ENCODE measurements at places on chromosomes 4 and X. TPM values are rescaled to one million over a fixed set of nuclear protein-coding genes. Genes with fewer than 3 reads are reported as not detected.
A peak's percentile ranks its signal among the peaks of the same experiment; 100 is the strongest.

ARX gene
- not detected for total RNA-seq

DNA sequence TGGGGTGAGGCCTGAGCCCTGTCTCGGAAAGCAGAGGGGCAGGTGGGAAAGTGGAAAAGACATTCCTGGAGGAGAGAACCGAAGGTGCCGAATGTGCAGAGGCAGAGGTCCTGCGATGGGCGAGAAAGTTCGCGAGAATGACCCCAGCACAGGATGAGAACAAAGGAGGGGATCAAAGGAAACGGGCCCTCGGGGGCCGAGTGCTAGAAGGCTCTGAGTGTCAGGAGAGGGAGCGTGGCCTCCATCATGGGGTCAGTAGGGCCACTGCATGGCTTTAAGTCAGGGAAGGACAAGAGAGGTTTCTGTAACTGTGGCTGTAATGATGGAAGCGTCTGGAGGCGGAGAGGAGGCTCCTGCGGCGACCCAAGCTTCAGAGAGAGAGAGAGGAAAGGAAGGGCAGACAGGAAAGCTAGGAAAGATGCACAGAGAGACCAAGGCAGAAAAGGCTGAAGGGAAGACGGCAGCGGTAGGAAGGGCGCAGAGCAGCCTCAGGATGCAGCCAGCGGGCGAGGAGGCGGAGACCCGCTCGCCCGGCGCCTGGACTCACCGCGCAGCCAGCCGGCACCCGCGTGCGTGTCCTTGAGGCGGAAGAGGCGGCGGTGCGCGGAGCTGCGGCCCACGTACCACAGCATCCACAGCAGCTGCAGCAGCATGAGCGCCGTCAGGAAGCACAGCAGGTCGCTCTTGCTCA lies 669 bp downstream of the OTOP1 start:
- DNase-seq, result no peak

ARR3 gene
- total RNA-seq, result not detected

GRCh38 chr4:81030061-81030980 lies at the start of gene BMP3:
Gene BMP3 (plus strand): TSS chr4:81030708. CDS start chr4:81031285, 577 bp downstream.
- DNase-seq, result no peak

DNA sequence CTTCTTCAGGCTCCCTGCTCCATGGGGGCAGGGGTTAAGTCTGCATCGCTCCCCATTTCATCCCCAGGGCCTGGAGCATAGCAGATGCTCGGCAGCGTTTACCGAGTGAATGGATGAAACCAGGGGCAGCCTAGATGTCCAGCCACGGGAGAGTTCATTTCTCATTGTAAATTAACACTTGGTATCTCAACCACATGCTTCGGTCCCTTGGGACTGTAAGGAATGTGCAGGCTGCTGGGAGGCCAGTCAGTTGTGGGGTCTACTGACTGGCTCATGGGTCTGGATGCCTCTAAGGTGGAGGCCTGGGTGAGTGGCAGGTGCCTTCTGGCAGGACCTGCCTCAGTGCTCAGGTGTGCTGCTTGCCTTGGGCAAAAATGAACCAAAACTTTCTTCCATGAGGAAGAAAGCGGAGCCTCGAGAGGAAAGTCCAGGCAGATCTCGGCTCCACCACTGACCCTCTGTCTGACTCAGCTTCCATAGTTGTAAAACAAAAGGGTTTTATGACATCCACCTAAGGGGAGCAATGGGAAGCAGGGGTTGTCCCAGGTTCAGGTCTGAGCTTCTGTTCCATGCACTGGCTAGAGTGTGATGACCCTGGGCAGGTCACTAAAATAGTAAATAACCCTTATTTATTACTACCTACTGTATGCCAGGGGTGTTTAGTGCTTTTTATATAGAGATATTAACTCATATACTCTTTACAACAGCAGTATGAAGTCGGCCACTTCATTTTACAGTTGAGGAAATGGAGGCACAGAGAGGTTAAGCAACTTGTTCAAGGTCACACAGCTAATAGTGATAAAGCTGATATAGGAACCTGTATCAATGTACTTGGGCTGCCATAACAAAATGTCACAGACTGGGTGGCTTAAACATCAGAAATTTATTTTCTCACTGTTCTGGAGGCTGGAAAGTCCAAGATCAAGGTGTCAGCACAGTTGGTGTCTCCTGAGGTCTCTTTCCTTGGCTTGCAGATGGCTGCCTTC lies 144.3 kb upstream of the STX18 start:
- no peak for DNase-seq

DNA sequence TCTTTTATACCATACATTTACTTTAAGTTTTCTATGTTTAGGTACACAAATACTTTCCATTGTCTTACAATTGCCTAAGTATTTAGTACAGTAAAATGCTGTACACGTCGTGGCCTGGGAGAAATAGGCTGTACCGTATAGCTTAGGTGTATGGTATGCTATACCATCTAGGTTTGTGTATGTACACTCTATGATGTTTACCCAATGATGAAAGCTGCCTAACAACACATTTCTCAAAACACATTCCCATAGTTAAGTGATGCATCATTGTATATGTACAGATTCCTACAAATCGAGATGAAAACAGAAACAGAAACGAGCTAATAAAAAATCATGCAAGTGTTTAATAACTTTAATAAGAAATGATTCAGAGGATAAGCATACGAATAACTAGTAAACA lies 51.6 kb downstream of the SPANXA2 start:
- DNase-seq, result no peak

DNA sequence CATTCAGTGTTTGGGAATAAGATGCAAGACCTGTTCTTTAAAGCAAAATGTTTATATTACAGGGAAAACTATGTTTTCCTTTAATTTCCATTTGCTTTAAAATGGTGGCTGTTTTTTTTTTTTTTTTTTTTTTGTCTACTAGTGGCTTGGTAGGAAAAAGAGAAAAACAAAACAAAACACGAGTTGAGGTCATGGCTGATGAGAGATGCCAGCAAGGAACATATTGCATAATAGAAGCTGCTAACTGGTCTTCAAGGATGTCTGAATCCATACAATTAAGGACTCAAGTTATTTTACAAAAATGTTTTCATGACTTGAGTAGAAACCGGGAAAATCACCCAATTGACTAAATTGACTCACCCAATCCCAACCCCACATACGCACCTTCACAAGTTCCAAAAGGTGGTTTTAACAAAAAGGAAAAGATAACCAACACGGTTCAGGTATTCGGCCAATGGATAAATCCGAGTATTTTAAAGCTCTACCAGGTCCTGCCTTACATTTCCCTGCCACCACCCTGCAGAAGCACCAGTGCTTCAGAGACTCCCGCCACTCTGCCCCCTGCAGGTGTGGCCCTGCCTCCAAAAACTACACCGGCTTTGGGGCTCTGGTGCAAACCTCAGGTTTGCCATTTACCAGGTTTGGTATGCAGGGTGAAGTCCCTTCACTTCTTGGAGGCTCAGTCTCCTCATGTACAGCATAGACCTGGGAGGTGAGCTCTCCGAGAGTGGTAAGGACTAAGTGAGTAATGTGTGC lies 27.1 kb downstream of the PIR start:
- DNase-seq, result no peak

DNA sequence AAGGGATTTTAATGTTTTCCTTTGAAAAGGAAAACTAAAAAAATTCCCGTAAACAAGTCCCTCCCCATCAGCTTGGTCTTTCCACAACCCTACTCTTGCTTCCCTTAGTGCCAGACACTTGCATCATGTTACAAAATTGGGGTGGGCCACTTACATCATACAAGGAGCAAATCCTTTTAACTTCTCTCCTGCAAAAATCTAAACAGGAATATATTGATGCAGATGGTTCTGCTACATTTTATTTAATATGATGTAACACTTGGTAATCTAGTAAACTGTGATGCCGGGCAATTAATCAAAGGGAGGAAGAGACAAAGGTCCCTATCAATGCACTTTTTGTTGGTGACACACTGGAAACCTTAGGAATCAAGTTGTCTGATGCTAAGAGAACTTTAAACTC lies 125.3 kb downstream of the UBE2K start:
- no peak for DNase-seq

DNA sequence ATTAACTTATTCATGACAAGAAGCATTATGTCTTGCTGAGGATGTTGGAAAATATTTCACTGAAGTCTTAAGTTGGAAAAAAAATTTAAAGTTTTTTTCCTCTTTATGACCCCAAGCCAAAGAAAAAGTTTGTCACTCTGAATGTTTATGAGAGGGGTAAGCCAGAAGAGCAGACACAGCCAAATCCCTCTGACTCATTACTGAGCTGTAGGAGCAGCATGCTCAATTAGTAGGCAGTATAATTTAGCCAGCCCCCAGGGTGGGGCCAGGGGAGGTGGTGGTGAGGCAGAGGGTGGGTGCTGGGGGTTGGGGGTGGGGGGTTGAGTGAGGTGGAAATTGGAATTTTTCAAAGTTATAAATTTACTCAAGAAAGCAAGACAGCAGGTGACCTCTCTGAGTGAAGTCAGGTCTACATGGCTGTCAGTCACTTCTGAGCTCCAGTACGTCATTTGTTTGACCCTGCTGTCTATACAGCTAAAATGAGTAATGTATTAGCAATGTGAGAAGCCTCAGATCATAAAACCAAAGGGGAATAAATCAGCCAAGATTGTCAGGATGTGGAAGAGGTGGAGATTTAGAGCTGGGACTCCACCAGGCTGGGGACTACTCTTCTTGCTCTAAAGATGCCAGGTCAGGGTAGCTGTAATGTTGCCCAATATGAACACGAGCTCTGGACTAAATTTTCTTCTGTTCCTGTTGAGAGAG lies 98.8 kb upstream of the NDP start:
- DNase-seq, result no peak

- no peak for DNase-seq
Measured at GRCh38 chr4:101600287-101600686, 190.2 kb upstream of the BANK1 start.

DNA sequence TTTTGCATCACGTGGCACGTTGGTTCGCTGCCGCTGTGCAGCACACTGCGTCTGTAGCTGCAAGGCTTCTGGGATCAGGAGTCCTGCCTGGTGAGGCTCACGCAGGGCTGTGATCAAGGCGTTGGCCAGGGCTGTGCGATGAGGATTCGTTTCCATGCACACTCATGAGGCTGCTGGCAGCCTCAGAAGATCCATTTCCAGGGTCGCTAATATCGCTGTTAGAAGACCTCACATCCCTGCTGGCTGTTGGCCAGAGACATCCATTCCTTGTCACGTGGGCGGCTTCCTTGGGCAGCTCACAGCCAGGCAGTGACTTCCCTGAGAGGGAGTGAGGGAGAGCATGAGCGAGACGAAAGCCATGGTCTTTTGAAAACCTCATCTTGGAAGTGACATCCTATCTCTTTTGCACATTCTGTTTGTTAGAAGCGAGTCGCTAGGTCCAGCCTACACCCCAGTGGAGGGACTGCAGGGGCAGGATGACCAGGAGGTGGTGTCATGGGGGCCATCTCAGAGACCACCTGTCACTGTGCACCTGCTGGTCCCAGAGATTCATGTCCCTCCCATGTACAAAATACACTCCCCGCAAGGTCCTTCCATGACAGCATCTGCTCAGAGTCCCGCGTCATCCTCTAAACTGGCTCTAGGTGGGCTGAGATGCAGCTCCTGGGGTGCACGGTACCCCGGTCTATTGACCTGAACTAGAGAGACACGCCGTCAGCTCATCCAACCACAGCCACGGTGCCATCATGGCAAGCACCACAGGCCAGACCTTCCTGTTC lies 12.2 kb downstream of the RGS12 start:
- DNase-seq, result peak; percentile 80

CT45A1 gene
- not detected for total RNA-seq

- DNase-seq, result no peak
Measured at GRCh38 chr4:128782076-128782715, 27.3 kb upstream of the JADE1 start.

PDE5A gene
- 196 TPM for total RNA-seq
